Foreskin keratinocyte (primary cell): ENCODE measurements at places on chromosomes 12 and 14.
A peak's percentile ranks its signal among the peaks of the same experiment; 100 is the strongest.

- peak; percentile 65 for DNase-seq
Observed at GRCh38 chr14:96255501-96256366, at the start of gene BDKRB1. TSS of gene BDKRB1 (plus strand) at chr14:96256210. CDS start at chr14:96263683, 7,473 bp downstream.

GRCh38 chr12:42468341-42468821 lies 121.2 kb downstream of the PRICKLE1 start:
- no peak for DNase-seq

DNA sequence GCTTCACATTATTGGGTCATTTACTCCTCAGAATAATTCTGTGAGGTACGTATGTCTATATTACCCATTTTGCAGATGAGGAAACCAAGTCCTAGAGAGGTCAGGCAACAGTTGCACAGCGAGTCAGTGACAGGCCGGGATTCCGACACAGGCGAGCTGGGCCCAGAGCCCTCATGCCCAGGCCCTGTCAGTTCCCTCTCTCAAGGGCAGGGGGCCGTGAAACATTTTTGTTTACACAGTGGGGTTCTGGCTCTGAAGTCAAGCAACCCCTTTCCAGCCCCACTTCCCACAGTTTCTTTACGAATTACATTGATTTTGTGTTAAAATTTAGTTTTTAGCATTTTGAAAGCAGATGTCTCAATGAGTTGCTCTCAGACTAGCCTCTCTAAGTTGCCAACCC lies 46.7 kb downstream of the ESRRB start:
- DNase-seq: no peak

DNA sequence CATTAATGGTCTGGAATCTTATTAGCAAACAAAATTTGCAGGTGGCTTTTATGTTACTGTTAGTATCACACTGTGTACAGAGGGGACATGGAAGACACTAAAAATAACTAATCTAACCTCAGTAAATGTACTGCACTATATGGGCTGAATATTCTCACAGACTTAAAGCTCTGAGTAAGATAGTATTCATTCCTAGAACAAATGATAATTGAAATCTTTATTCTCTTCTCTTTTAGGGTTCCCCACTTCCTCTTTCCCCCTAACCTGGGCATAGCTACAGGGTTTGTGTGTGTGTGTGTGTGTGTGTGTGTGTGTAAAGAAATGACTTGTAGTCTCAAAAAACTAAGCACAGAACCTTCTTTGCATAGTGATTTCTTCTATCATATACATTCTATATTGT lies 21.4 kb upstream of the HECTD1 start:
- DNase-seq: no peak

DNA sequence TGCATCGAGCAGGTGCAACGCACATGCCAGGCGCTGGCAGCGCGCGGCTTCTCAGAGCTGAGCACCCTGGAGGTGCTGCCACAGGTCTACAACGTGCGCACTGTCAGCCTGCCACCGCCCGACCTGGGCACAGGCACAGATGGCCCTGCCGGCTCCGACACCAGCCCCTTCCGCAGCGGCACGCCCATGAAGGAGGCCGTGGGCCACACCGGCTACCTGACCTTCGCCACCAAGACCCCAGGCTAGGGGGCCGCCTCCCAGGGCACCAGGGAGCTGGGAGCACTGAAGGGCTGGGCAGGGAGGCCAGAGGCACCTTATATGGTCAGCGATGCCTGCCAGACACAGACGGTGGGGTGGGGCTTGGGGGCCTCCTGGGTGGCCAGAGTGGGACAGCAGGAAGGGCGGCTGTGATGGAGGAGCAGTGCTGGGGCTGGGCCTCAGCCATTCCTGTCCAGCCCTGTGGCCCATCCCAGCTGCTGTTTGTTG lies 5.6 kb downstream of the TRMT61A start:
- DNase-seq: no peak

GRCh38 chr12:2739832-2740641 lies 54.7 kb upstream of the FKBP4 start:
- DNase-seq: no peak

- peak; percentile 81 for DNase-seq
Observed at GRCh38 chr14:73758392-73759182, 44.4 kb upstream of the PNMA1 start.

GRCh38 chr12:70467918-70468733 lies 102.0 kb downstream of the KCNMB4 start:
- DNase-seq: no peak

DNA sequence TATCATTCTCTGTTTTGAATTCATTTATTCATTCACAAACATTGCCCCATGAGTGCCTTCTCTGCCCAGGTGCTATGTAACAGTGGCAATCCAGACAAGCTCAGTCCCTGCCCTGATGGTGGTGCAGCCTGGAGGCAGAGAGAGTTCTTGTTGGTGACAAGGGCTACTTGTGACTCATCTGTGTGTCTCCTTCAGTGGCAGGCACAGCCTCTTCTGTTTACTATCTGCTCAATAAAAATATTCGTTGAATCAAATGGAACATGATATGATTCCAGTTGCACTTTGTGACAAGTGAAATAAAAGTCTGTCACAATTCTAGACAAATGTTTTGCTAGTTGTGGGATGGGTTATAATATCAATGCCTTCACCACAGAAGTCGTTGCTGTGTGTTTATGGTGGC lies 20.6 kb upstream of the CPM start:
- no peak for DNase-seq

- DNase-seq: no peak
Observed at GRCh38 chr12:97595426-97595831, 132.8 kb downstream of the RMST start.

DNA sequence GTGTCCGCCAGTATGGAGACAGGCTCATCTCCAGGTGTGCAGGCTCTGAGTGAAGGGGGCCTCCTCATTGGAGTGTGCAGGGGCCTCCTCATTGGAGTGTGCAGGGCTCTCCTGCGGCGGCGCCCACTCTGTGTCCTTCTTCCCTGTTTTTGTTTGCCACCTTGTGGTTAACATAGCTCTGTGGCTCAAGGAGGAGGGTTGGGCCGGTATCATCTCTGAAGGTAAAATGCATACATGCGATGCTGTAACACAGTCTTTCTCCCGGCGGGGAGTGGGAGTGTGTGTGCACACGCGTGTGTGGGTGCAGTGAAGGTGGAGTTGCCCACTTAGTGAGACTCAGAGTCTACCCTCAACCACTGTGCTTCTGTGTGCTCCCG lies 429.4 kb downstream of the ZFP36L1 start:
- no peak for DNase-seq

- DNase-seq: no peak
Observed at GRCh38 chr14:101602466-101602840, 41.2 kb downstream of the DIO3 start.

GRCh38 chr12:29287622-29288021 lies 93.3 kb downstream of the ERGIC2 start:
- no peak for DNase-seq

GRCh38 chr14:78329371-78329770 lies 159.2 kb downstream of the NRXN3 start:
- DNase-seq: no peak

GRCh38 chr12:25054076-25054782 lies 105.3 kb upstream of the BCAT1 start:
- DNase-seq: peak; percentile 66

- no peak for DNase-seq
Observed at GRCh38 chr12:14999021-14999694, 26.3 kb downstream of the PDE6H start.

DNA sequence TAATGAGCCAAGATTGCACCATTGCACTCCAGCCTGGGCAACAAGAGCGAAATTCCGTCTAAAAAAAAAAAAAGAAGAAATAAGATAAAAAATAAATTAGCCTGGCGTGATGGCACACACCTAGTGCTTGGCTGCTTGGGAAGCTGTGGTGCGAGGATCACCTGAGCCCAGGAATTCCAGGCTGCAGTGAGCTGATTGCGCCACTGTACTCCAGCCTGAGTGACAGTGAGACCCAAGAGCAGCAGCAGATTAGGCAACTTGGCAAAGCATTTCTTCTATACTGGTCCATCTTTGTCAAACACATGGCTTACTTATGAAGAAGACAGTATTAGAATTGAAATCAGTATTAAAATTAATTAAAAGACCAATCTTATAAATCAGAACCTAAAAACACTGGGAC lies 6.3 kb downstream of the GON7 start:
- DNase-seq: no peak

DNA sequence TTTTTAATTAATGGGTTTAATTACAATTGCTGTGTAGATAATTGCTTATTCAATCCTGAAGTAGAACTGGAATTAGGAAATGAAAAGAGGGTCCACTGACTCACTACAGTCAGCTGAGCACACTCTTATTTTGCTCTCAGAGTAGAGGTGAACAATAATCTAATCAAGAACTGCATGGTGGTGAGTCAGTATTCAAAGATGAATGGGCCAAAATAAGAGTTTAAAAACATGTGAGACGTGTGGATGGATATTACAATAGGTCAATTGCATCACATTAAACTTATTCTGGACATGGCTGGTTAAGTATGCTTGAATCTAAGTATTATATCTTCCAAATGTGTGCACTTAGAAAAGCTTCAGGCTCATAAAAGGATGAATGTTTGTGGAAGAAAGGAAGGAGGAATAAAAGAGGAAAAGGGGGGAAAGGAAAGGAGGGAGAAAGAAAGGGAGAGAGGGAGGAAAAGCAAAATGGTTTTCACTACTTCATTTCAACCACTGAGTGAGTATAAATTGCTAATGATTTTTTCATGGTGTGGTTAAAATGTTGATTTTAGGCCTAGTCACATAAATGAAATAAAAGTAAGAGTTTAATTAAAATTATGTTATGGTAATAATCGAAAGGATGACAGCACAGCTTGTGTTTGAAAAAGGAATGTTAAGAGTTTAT lies 27.0 kb upstream of the EEA1 start:
- DNase-seq: peak; percentile 86

DNA sequence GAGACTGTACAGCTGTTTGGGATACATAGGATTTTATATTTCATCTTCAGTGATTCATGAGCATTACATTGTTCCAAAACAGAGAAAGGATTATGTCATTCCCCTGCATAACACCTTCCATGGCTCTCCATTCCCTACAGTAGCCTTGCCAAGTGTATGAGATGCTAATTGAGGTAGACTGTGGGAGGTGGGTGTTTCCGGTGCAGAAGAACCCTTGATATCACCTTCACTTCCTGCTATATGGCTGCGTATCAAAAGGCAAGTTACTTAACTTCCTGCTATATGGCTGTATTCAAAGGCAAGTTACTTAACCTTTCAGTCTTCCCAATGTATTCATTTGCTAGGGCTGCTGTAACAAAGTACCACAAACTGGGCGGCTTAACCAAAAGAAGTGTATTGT lies 11.2 kb downstream of the FAR2 start:
- DNase-seq: no peak

- DNase-seq: peak; percentile 80
Observed at GRCh38 chr12:69007101-69007854, 74.3 kb upstream of the CPM start.

DNA sequence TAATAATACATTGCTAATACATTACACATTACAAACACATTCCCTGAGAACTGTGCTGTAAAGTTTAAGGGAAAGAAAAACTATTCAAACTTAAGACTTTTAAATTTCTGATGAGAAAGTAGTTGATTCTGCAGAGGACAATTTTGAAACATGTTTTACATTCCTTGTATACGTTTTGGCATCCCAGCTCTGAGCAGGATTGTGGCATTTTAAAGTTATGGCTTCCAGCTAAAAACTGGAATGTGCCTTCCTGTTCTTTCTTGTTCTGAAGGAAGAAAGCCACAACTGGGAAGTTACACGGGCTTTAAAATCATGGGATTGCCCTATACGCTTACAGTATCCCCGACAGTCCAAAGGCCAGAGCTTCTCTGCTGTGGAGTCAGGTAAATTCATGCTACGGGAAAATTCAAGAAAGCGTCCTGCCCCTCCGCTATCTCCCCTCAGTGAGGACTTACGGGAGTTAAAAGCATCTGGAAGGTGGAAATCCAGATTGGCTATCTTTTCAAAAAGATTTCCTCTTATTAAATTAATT lies 10.8 kb upstream of the KLHL42 start:
- no peak for DNase-seq
